ENCODE measurements at places on chromosomes 13 and 19.

GRCh38 chr13:23730251-23730650 lies 158.9 kb downstream of the MIPEP start:
- DNase-seq, result no peak

DNA sequence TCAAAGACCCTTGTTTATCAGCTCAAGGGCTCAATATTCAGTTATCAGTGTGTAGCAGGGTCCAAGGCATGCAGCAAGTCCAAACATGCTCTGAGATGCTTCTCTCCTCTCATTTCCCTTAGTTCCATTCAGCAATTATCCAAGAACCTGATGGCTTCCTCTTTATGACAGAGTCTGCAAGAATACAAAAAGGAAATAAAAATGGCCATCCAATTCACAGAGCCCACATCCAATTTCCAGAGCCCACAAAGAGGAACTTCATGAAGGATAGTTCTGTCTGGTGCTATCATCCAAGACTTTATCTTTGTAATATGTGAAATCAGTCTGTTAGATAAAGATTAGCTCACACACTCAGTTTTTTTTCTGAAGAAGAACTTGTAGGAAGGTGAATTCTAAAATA lies 217.2 kb downstream of the LACC1 start:
- DNase-seq, result no peak

DNA sequence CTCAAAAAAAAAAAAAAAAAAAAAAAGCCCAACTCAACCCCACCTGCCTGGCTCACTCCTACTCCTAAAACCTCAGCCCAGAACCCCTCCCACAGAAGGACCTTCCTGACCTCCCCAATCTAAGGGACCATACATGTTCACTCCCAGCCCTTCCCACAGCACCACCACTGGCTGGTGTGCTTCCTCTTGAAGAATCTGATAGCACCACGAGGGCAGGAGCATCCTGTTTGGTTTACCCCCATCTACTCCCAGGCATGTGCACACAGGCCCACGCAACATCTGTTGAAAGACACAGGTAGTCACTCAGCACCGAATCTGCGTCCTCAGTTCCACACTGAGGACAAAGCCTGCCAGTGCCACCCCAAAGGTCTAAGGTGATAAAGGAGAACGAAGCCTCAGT lies 8.2 kb downstream of the LATS2 start:
- DNase-seq, result no peak

GRCh38 chr19:43695985-43696704 lies 19.7 kb upstream of the IRGC start:
- DNase-seq, result no peak

DNA sequence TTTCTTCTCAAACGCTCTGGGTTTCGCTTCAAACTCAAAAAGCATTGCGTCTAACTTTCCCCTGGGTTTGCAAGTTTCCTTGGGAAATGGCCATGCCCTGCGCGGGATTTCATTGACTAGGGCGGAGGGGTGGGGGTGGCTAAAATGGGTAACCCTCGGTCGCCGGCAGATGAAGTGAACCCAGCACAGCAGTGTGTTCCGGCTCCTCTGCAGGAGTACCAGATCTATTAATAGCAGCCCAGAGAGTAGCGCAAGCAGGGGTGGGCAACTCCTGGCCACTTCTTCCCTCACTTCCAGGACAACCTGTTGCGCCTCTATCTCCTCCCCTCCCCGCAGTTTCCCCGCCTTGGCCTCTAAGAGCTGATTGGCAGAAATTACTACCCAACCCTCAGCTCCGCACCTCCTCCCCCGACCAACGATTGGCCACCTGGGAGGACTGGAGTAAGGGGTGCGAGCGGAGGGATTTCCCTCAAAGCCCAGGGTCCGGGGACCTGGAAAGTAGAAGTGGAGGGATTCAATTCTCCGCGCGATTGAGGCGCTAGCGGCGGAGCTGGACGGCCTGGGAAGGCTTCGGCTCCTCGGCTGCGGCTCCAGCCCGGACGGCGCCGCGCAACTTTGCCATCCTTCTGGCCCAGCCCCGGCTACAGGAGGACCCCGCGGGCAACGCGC lies at the start of gene FREM2:
Gene FREM2 (plus strand): TSS at position 501 of the 669 bp plus-strand sequence. CDS start 268 bp downstream, outside the sequence.
- no peak for DNase-seq

DNA sequence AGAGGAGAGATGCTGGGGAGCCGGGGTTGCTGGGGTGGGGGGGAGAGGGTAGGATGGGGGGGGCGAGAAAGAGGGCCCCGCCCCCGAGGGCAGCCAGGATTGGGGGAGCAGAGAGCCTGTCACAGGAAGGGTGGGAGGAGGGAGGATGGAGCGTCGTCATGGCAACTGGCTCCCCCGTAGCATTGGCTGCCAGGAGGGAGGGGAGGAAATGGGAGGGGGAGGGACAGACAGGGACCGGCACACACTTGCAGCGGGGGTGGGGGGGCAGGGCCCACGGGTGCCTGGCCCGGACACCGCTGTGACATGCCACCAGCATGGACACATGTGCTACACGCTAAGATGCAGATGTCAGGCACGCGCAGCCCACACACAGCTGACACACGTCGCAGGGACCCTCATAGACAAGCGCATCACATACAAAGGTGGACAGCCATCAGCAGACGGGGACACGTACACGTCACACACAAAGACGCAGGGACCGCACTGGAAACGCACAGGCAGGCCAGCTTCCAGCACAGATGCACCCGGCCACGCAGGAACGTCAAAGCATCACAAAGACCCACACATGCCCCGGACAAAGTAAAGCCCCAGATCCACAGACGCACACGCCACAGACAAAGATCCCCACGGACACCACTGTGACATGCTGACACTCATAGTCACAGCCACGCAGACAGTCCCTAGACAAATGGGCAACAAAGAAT lies at the start of gene LMTK3:
Gene LMTK3 (minus strand): TSS at position 36 of the 704 bp plus-strand sequence. CDS start 259 bp downstream, outside the sequence.
- peak; percentile 70 for DNase-seq
